ENCODE measurements at places on chromosomes 16 and 17. TPM values are rescaled to one million over a fixed set of nuclear protein-coding genes. Genes with fewer than 3 reads are reported as not detected.

Gene LRRC46
- 0.44 TPM for total RNA-seq

- no peaks in the 10 kb centered on the region for H3K27me3 ChIP-seq
- no peak overlapping the region for H3K27ac ChIP-seq
- no peak overlapping the region for H3K4me3 ChIP-seq
- no peak for DNase-seq
- H3K4me1 ChIP-seq, result no peaks in the 10 kb centered on the region
Observed at GRCh38 chr16:49093939-49094338, 187.7 kb downstream of the CBLN1 start.

Gene SKAP1
- 91.4 TPM for total RNA-seq

DNA sequence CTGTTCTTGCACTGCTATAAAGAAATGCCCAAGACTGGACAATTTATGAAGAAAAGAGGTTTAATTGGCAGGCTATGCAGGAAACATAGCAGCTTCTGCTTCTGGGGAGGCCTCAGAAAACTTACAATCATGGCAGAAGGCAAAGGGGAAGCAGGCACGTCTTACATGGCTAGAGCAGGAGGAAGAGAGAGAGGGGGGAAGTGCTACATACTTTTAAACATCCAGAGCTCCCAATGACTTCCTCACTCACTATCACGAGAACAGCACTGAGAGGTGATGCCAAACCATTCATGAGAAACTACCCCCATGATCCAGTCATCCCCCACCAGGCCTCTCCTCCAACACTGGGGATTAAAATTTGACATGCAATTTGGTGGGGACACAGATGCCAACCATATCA is 13.3 kb downstream of the WFIKKN2 start:
- H3K27me3 ChIP-seq, result peaks cover 7% of the 10 kb centered on the region
- H3K4me3 ChIP-seq, result no peak overlapping the region
- no peak for DNase-seq
- H3K4me1 ChIP-seq, result peaks cover 17% of the 10 kb centered on the region
- no peak overlapping the region for H3K27ac ChIP-seq
- no peaks in the 10 kb centered on the region for H3K36me3 ChIP-seq

- H3K36me3 ChIP-seq, result peaks cover 40% of the 10 kb centered on the region
- H3K27me3 ChIP-seq, result peaks cover 4% of the 10 kb centered on the region
- H3K4me3 ChIP-seq, result no peak overlapping the region
- peaks cover 39% of the 10 kb centered on the region for H3K4me1 ChIP-seq
- DNase-seq, result no peak
Observed at GRCh38 chr17:74471341-74471740, 4.9 kb downstream of the CD300A start.

GRCh38 chr16:638836-639235 is 2.7 kb upstream of the METTL26 start:
- no peak overlapping the region for H3K27ac ChIP-seq
- H3K27me3 ChIP-seq, result no peaks in the 10 kb centered on the region
- no peak overlapping the region for H3K4me3 ChIP-seq
- no peak for DNase-seq
- H3K36me3 ChIP-seq, result no peaks in the 10 kb centered on the region
- peaks cover 14% of the 10 kb centered on the region for H3K4me1 ChIP-seq

Gene AURKB
- 197 TPM for total RNA-seq

DNA sequence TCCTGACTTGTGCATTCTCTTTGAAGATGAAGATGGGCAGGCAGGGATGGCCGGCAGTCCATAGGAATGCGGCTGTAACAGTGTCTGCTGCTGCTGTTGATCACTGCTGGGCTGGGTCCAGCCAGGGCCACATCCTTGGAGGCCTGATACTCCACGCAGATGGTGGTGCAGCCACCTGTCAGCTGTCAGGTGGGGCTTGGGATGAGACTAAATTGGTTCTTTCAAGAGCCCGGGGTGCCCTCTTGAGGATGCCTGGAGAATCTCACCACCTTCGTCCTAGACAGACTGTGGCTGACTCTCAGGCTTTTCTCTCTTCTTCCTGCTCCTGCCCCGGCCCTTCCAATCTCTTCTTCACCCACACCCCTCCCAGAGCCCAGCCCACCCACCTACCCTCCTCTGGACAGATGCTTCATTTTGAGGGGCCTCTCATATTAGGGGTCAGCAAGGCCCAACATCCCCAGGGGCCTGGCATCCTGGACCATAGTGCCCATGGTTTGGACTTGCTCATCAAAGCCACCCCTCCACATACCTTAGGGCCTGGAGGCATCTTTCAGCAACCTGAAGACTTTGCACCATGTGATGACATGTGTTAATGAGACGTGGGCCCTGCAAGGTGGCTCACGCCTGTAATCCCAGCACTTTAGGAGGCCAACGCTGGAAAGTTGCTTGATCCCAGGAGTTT is 19.1 kb downstream of the OSBPL7 start:
- H3K4me3 ChIP-seq, result no peak overlapping the region
- H3K27ac ChIP-seq, result no peak overlapping the region
- peaks cover 2% of the 10 kb centered on the region for H3K36me3 ChIP-seq
- H3K27me3 ChIP-seq, result peaks cover 6% of the 10 kb centered on the region
- no peaks in the 10 kb centered on the region for H3K4me1 ChIP-seq

- peaks cover 9% of the 10 kb centered on the region for H3K4me1 ChIP-seq
- H3K27ac ChIP-seq, result no peak overlapping the region
- peaks cover 9% of the 10 kb centered on the region for H3K36me3 ChIP-seq
- H3K27me3 ChIP-seq, result no peaks in the 10 kb centered on the region
Observed at GRCh38 chr17:59402760-59403159, 71.3 kb downstream of the YPEL2 start.

GRCh38 chr16:50472472-50472871 is 75.7 kb upstream of the NKD1 start:
- no peak overlapping the region for H3K27ac ChIP-seq
- peaks cover 41% of the 10 kb centered on the region for H3K27me3 ChIP-seq
- no peaks in the 10 kb centered on the region for H3K36me3 ChIP-seq

GRCh38 chr17:82114447-82114846 is 16.4 kb upstream of the FASN start:
- no peak overlapping the region for H3K27ac ChIP-seq
- H3K4me1 ChIP-seq, result peaks cover 7% of the 10 kb centered on the region
- no peak for DNase-seq
- H3K36me3 ChIP-seq, result no peaks in the 10 kb centered on the region
- H3K4me3 ChIP-seq, result no peak overlapping the region
- H3K27me3 ChIP-seq, result no peaks in the 10 kb centered on the region

DNA sequence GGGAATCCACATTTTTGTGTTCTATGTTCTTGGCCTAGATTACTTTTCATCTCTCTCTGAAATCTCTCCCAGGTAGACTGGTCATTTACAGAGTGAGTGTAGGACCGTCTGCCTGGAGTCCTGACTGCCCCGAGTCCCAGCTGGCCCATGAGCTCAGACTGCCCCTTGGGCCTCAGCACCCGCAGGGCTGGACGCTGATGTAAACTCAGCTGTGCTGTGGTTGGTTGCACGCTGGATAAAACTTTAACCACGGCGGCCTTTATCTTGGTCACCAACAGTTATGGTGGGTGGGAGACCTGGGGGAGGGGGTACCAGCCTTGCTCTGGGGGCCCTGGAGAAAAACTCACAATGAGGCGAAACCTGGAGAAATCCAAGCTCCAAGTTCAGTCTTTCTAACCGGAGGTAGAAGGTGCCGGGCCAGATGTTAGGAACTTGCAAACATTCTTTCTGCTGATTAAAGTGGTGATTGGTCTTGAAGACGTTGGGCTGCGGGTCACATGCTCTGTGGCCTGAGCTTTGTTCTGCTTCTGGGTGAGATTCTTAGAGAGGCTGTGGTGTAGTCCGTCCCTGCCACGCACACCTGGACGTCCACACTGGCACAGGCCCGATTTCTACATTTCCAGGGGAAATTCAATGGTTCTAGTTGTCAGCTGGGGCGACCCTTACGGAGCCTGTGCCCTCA is 6.9 kb downstream of the METRNL start:
- H3K36me3 ChIP-seq, result peaks cover 35% of the 10 kb centered on the region
- H3K4me1 ChIP-seq, result peaks cover 66% of the 10 kb centered on the region
- DNase-seq, result no peak
- H3K4me3 ChIP-seq, result no peak overlapping the region

- H3K4me3 ChIP-seq, result no peak overlapping the region
- no peaks in the 10 kb centered on the region for H3K27me3 ChIP-seq
- DNase-seq, result no peak
- no peak overlapping the region for H3K27ac ChIP-seq
Observed at GRCh38 chr17:67375054-67375427, 2.0 kb upstream of the PITPNC1 start.

Gene MT2A
- total RNA-seq, result 121 TPM

Gene CYTH1
- total RNA-seq, result 156 TPM

- no peak overlapping the region for H3K4me3 ChIP-seq
- no peak overlapping the region for H3K27ac ChIP-seq
- no peak for DNase-seq
- H3K27me3 ChIP-seq, result no peaks in the 10 kb centered on the region
- H3K36me3 ChIP-seq, result no peaks in the 10 kb centered on the region
Observed at GRCh38 chr16:1101133-1101532, 5.1 kb upstream of the C1QTNF8 start.

Gene ASB16
- 0.26 TPM for total RNA-seq

Gene BCL6B
- total RNA-seq, result 6.7 TPM

GRCh38 chr16:27980919-27981700 is 82.4 kb downstream of the GSG1L start:
- DNase-seq, result peak; percentile 37
- H3K4me1 ChIP-seq, result no peaks in the 10 kb centered on the region
- H3K27me3 ChIP-seq, result peaks cover 11% of the 10 kb centered on the region
- no peak overlapping the region for H3K27ac ChIP-seq

DNA sequence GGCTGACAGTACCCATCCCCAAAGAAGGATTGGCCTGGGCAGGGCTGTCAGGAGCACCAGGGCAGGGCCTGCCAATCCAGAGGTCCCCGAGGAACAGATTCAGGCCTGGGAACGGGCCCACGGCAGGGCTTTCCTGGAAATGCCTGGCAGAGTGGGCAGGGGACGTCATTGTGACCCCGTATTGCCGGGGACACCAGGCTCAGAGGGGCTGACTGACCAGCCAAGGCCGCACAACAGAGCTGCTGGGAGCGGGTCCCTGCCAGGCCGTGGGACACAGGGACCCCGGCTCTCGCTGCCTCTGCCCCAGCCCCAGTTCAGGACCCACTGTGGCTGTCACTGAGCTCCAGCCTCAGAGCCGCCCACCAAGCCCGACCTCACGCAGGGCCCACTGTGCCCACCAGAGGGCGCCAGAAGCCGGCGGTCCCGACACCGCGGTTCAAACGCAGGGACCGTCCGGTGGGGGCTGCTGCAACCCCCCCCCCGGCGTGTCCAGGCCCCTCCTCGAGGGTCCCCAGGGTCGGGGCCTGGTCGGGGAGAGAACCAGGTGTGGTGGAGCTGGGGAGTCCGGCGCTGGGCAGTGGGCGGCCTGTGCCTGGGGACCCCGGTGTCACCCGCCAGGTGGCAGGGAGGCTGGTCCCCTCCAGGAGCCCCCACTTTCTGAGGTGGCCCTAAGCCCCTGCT is 15.2 kb upstream of the SSTR5 start:
- H3K27ac ChIP-seq, result no peak overlapping the region
- no peaks in the 10 kb centered on the region for H3K27me3 ChIP-seq
- peaks cover 3% of the 10 kb centered on the region for H3K36me3 ChIP-seq
- H3K4me1 ChIP-seq, result no peaks in the 10 kb centered on the region
- DNase-seq, result peak; percentile 59
- no peak overlapping the region for H3K4me3 ChIP-seq

Gene ACSM5
- not detected for total RNA-seq

DNA sequence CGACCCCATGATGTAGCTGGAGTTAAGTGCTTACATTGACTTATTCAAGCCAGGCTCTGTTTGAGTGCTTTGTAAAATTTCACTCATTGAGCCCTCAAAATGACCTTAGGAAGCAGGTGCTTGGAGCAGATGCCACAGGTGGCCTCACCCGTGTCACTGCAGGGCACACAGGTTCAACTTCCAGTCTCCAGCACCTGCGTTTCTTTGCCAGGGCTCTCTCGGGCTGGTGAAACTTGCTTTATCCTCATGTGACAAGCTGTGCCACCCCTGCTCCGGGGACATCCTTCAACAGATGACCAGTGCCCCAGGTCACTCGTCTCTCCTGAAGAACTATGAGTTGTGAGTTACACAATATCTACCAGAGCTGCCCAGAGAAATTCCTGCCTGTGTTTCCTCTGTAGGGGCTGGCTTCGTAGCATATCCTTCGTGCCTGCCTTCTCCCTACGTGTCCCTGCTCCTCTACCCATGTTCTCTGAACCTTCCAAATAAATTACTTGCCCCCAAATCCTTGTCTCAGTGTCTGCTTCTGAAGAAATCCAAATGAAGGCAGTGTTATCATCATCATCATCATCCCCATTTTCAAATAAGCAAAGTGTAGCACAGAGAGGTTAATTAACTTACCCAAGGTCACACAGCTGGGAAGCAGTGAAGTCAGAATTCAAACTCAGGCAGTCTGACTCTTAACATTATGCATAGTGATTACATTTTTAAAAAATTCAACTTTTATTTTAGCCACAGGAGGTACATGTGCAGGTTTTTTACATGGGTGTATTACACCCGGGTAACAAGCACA is 352.5 kb downstream of the NPIPA8 start:
- no peaks in the 10 kb centered on the region for H3K27me3 ChIP-seq
- no peaks in the 10 kb centered on the region for H3K36me3 ChIP-seq
- no peak overlapping the region for H3K27ac ChIP-seq
- H3K4me1 ChIP-seq, result no peaks in the 10 kb centered on the region
